ENCODE measurements at places on chromosomes 3 and 15.

- no peak for DNase-seq
Measured at GRCh38 chr3:30226601-30227151, 379.7 kb upstream of the TGFBR2 start.

GRCh38 chr3:138686771-138687221 is 78.2 kb downstream of the FAIM start:
- DNase-seq: peak; percentile 22

DNA sequence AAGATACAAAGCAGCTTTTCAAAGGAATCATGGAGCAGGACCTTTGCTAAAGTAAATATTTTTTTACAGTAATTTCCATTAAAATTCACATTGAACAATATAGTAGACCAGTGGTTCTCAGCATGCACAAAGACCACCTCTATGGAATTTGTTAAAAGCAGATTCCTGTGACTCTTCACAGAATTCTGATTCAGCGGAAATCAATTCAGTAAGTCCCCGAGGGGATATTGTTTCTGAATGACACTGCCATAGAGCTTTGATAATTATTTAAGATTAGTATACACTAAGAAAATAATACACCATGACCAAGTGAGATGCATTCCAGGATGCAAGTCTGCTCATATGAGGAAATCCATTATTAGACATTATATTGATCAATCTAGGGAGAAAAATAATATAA is 161.9 kb upstream of the TNIK start:
- no peak for DNase-seq

- no peak for DNase-seq
Measured at GRCh38 chr15:70463453-70463834, 299.9 kb downstream of the UACA start.

DNA sequence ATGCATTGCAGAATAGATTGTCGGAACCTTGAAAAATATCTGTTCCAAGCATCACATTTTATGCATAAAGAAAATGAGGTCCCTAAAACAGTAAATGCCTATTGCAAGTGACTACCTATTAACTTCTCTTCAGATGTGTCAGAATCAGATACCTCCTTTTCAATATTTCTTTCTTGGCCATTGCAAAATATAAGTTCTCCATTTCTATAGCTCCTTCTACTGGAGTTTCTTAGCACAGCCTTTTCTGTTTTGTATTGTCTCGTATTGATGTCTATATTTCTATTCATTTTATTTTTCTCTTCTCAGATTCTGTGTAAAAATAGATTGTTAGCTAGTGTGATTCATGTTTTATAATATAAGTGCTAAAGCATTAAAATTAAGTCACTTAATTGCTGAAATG is 63.4 kb downstream of the PPARG start:
- no peak for DNase-seq

GRCh38 chr15:62901909-62902546 is 140.5 kb upstream of the TPM1 start:
- DNase-seq: no peak

- DNase-seq: peak; percentile 54
Measured at GRCh38 chr3:23810343-23811184, 4.8 kb downstream of the UBE2E1 start.

- no peak for DNase-seq
Measured at GRCh38 chr15:42329992-42330391, 29.3 kb upstream of the CAPN3 start.

GRCh38 chr15:42719043-42719442 is 17.9 kb downstream of the CDAN1 start:
- DNase-seq: no peak

GRCh38 chr15:35557544-35557943 is 11.6 kb upstream of the DPH6 start:
- peak; percentile 69 for DNase-seq

DNA sequence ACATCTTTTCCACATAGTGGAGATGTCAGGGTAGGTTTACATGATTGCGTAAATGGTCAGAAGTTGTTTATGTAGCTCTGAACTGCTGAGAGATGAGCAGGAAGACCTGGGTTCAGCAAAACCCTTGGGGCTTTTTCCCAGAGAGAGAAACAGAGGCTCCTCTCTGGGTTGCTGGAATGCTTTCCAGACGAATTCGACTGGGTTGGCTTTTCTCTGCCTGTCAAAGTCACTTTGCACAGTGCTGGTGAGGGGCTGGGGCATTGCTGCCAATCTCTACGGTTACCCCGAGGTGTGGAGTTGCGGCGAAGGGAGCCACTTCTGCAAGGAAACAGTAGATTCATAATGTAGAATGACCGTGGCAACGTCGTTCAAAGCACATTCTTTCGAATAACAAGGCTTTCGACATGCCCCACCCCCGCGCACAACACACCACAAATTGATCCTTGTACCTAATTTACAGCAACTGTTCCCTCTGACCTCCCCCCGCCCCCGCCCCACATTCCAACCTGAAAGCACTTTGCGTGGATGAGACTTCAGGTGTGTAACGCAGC is 950 bp upstream of the CNTN4 start:
- DNase-seq: no peak

GRCh38 chr3:69385123-69385722 is 665 bp downstream of the FRMD4B start:
- no peak for DNase-seq

GRCh38 chr3:72663429-72663828 is 184.8 kb downstream of the SHQ1 start:
- DNase-seq: no peak

GRCh38 chr3:66778777-66779176 is 219.3 kb upstream of the KBTBD8 start:
- no peak for DNase-seq

Data from ACHN (cell line).